NCI-H1105 treated with DMSO at 0.1 percent for 48 hours (cell line): ENCODE measurements at places on chromosomes 4 and X.

DNA sequence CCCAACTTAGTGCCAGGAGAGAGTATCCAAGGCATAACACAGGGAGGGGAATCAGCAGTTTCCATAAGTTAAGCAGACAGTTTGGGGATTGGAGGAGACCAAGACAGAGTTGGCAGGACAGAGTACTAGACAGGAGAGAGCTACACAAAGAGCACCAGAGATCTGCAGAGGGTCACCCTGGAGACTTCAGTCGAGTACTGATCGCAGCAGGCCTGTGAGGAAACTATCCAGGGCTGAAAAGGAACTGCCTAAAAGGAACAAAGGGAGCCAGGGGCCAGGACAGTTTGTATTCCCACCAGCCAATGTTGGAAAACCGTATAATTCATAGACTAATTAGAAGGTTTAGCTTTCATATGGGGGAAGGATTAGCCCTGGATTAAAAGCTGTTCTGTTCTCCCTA lies 80.6 kb upstream of the ENPP6 start:
- DNase-seq = no peak

GRCh38 chr4:38872620-38873019 lies 5.0 kb downstream of the FAM114A1 start:
- DNase-seq = no peak

GRCh38 chrX:37759878-37760418 lies 19.9 kb upstream of the CYBB start:
- no peak for DNase-seq

DNA sequence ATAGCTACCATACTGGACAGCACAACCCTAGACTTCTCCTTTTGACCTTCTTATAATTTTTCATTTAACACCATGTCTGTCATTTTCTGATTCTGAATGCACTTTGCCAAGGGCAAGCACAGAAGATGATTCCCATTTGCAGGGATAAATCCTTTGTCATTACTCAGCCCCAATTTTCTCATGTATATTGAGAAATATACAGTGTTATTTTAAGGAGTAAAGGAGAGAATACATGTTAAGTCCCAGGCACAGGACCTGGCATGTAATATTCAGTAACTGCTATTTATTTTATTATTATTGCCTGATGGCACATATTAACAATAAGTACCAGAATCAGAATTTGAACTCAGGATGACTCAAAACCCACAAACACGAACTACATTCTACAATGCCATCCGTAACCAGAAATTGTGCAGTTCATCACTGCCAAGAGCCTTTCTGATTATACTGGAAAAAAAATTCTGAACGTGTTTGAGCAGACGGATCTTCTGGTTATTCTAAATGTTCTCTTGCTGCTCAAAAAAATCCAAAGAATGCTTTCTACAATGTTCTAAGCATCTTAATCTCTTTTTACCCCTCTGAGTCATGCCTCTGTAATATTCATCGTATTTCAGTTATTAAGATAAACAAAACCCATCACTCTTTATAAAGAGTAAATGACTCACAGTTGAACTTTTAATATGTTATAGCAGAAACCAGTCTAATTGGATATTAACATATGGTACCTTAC lies 170.0 kb downstream of the MID1 start:
- DNase-seq = no peak

DNA sequence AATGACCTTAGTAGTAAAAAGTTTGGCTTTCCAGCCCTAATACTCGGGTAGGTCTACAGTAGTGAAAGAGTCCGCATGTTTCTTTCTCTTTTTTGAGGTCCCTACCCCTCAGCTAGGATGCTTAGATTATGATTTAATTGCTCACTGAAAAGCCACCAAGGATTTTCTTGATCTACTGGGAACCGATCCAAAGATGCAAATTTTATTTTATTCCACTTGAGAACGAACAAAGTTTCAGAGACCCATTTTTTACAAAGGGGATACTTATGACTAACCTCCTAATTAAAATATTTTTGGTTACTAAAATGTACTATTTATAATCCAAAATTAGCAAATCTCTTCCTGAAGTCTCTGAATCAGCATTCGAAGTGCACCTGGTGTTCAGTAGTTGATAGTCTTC lies 14.3 kb upstream of the PDHA2 start:
- DNase-seq = peak; percentile 23

- no peak for DNase-seq
These were observed 19.9 kb upstream of the CPLX1 start for GRCh38 chr4:845836-846251.

DNA sequence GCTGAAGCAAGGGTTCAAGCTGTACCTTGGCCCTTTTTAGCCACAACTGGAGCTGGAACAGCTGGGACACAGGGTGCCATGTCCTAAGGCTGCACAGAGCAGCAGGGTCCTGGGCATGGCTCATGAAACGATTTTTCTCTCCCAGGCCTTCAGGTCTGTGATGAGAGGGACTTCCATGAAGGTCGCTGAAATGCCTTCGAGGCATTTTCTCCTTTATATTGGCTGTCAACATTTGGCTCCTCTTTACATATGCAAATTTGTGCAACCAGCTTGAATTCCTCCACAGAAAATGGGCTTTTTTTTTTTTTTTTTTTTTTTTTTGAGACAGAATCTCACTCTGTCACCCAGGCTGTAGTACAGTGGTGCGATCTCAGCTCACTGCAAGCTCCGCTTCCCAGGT lies 430.8 kb downstream of the PCDH11X start:
- DNase-seq = no peak

DNA sequence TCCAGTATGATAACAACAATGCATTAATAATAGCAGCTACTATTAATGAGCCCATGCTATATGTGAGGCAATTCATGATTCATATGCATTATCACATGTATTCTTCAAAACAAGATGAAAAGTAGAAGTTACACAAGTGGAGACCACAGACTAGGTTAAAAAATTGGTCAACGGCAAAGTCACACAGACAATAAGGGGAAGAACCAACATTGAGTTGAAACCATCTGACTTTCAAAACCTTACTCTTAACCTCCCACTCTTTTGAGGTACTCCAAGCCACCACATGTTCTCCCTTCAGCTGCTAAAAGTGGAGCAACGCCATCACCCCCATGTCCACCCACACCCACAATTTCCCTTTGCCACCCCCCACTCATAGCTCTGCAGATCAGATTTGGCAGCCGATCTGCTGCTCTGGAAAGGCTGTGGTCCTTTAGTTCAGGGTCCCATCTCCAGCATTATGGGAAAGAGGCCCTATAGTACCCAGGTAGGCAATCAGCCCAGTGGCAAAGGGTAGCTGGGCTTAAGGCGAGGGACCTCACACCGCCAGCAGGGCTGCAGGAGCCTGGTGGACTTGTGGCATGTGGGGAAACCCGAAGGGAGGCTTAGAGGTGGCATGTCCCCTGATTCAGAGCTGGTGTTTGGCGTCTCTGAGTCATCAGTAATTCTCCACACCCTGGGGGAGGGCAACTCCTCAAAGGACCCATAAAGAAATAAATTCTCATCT lies 33.5 kb upstream of the CYBB start:
- DNase-seq = no peak

GRCh38 chr4:119038116-119038841 lies 97.4 kb upstream of the MYOZ2 start:
- DNase-seq = no peak

DNA sequence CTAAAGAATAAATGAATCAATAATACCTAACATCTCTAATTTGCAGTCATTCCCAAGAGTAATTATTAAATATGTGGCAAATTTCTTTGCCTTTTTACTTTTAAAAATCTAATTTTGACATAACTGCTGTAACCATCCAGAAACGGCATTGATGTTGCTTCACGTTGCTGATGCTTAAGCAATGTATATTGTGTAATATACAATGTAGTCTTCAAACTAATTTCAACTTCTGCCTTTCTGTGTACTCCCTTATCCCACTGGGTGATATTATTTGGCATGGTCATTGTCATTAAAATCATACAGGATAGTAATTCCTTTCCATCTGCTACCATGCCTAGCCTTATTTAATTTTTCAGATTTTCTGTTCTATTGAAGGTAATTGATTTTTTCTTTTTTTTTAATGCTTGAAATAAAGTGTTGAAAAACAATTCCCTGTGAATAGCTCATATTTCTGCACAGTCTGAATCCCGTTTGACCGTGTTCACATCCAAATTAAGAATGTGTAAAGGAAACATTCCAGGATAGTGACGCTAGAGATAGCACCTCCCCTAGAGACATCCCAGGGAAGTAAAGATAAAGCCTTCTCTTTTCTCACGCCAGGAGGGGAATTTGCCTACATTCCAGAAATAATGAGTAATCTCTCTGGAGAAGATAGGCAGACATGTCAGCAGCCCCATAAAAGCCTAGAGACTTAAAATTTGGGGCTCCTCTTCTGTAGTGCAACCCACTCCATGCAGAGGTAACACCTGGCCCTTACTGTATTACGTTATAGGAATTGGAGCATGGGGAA lies 8.6 kb downstream of the FAM200B start:
- DNase-seq = no peak

DNA sequence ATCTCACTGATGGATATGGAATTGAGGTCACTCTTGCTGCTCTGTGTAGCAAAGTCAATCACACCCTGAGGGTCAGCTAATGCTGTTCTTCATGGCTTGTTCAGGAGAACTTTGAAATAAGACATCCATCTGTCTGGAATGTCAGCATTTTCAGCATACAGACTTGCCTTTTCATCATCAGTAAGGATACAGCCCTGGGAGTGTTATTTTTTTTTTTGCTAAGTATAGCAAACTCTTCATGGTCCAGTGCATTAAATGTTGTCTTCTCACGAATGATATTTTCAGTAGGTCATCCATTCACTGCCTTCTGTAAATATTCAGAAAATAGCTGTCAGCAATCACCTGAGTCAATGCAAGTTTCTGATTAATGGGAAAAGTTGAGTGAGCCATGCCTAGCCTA lies 268.8 kb upstream of the SMIM31 start:
- no peak for DNase-seq

DNA sequence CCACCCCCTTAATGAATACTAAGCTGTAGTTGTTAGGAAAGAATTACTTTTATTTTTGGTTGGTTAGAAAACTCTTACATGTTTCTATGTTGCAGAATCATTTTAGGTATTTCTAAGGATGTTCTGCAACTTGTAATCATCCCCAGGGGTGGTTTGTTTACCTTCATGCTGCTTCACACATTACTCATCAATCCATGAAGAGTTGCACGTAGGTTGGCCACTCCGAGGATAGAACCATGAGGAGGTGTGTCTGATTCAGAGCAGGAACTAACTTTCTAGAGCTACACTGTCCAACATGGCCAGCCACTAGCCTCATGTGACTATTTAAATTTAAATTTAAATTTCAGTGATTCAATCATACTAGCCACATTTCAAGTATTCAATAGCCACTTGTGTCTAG lies 127.2 kb upstream of the FRMPD4 start:
- no peak for DNase-seq

DNA sequence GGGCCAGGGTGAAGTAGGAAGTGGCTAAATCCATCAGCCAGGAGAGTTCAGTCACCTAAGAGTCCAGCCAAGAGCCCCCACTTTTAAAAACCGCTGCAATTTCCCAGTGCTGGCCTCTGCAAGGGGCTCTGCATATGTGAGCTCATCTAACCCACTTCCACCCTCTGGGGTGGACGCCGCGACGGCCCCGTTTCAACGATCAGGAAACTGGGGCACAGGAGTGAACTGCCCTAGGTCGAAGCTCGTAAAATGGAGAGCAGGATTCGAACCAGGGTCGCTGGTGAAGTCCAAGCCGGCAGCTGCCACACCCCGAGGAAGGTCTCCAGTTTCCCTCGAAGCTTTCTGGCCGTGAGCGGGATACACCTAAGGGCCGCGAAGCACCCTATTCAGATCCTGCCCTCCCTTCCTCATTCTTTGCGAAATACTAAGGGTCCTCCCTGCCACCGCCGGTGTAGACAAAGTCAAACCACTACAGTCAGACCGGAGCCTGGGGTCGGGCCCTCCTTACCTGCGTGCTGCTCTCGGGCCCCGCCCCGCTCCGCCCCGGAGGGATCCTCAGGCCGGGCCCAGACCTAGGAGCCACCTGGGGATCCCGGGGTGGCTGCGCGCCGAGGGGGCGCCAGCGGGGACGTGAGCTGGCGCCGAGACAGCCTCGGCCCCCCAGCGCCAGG lies 446 bp downstream of the EVC2 start:
- DNase-seq = no peak

- DNase-seq = no peak
These were observed 85.1 kb downstream of the ARAP2 start for GRCh38 chr4:36159208-36159607.

DNA sequence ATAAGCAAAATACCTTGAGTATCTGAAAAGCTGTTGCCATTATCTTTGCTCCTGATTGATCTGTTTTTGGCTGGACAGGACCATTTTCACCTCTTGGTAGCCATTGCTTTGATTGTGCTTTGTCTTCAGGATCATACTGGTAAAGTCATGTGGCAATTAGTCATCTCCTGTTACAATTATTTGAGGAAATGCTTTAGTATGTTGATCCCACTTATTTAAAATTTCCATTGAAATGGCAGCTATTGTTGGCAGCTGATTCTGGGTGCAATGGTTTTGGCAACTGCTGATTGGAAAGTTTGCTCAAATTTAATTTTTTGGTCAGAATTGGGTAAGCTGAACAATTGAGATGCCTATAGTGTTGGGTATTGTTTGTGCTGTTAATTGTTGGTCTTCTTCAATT lies 238.3 kb upstream of the TLL1 start:
- no peak for DNase-seq

DNA sequence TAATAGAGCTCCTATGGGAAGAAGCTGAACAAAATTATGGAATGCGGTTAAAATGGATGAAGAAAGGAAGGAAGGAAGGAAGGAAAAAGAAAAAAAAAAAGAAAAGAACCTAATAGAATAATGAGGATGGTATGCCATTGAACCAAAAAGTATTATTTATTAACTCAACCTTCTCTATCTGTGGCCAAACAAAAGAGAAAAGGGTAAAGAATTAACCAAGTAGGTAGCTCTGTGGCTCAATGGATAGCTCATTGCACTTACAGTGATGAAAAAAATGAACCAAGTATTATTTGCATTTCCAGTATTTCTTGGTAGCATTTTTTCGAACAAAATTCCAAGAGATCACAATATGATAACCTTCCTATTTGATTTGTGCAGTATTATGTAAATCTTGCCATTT lies 56.9 kb upstream of the SLC39A8 start:
- DNase-seq = no peak

GRCh38 chr4:74282926-74283325 lies 25.3 kb upstream of the EPGN start:
- DNase-seq = no peak

- no peak for DNase-seq
These were observed 135.7 kb upstream of the ANXA10 start for GRCh38 chr4:167956676-167957075.

GRCh38 chrX:140510895-140511295 lies 6.0 kb upstream of the SOX3 start:
- DNase-seq = no peak

DNA sequence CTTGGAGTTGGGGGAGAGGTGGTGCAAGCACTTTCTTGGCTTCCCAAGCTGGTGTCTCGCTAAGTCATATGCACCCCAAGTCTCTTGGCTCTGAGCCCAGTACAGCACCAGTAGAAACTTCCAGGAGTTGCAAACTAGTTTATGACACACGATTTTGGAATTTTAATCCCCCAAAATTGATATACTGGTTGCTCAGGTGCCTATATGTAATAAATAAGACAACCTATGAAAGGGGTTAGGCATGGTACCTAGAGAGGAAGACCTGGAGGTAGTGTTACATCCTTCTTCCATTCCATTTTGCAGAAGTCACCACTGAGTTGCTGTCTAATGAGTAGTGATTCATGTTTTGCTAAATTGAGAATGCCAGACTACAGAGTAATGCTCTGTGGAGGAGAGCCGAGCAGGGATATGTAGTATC lies 4.3 kb upstream of the SLC4A4 start:
- DNase-seq = no peak

GRCh38 chr4:1759170-1759817 lies 33.8 kb upstream of the FGFR3 start:
- no peak for DNase-seq

- DNase-seq = no peak
These were observed 991.4 kb upstream of the PABPC4L start for GRCh38 chr4:135192751-135193535.
